Metanephros (tissue), 2 donors: ENCODE measurements at places on chromosomes 12 and 14. TPM values are rescaled to one million over a fixed set of nuclear protein-coding genes. Genes with fewer than 3 reads are reported as not detected.

Gene ST8SIA1
- total RNA-seq: 10.3 TPM

Gene TNFAIP2
- 49.8 TPM for total RNA-seq

Gene SLC2A3
- 150 TPM for total RNA-seq

Gene LRP1-AS
- not detected for total RNA-seq

Gene DDN
- 23.6 TPM for total RNA-seq

Gene CYP46A1
- 2.3 TPM for total RNA-seq

Gene OR6C2
- not detected for total RNA-seq

Gene COQ10A
- 15.4 TPM for total RNA-seq

Gene CAPZA3
- not detected for total RNA-seq

Gene OR4K5
- not detected for total RNA-seq

Gene SRGAP1
- 13.0 TPM for total RNA-seq

Gene POU6F1
- 5.1 TPM for total RNA-seq

Gene KRT74
- total RNA-seq: not detected

Gene RHEBL1
- total RNA-seq: 1.3 TPM

Gene SCNN1A
- 131 TPM for total RNA-seq

Gene OVCH1
- total RNA-seq: 0.41 TPM

Gene CLEC6A
- 0.12 TPM for total RNA-seq

Gene TMCC3
- 23.3 TPM for total RNA-seq

Gene CARMIL3
- 1.9 TPM for total RNA-seq

Gene ANKRD33
- 0.64 TPM for total RNA-seq

Gene KCNA1
- 0.99 TPM for total RNA-seq

Gene BDKRB1
- 0.23 TPM for total RNA-seq

Gene CSRP2
- total RNA-seq: 55.2 TPM

Gene KRT73
- total RNA-seq: not detected

Gene PIP4P1
- total RNA-seq: 26.3 TPM

Gene KRT86
- not detected for total RNA-seq

Gene PTCSC3
- not detected for total RNA-seq

Gene HCAR2
- total RNA-seq: 2.1 TPM

Gene LRTM2
- total RNA-seq: 0.35 TPM

Gene SELPLG
- total RNA-seq: 4.8 TPM

Gene LUM
- 49.0 TPM for total RNA-seq

Gene CHGA
- total RNA-seq: 2.6 TPM

Gene TBK1
- total RNA-seq: 24.2 TPM

Gene NEDD1
- 44.5 TPM for total RNA-seq

Gene PROX2
- not detected for total RNA-seq

Gene PGF
- total RNA-seq: 9.6 TPM

Gene ADCY6
- total RNA-seq: 75.3 TPM

Gene ING4
- total RNA-seq: 48.6 TPM

Gene SMIM41
- 0.35 TPM for total RNA-seq

Gene A2M
- 306 TPM for total RNA-seq

Gene EIF2S3B
- 0.47 TPM for total RNA-seq

Gene SLCO1C1
- 0.99 TPM for total RNA-seq

Gene KLHL33
- total RNA-seq: 1.5 TPM

Gene SERPINA1
- 27.6 TPM for total RNA-seq

Gene FAM181A
- not detected for total RNA-seq

Gene FAM90A1
- 0.18 TPM for total RNA-seq

Gene KRT75
- total RNA-seq: not detected

Gene GPR65
- total RNA-seq: 0.99 TPM

Gene ACOT6
- total RNA-seq: 0.47 TPM
